ENCODE measurements at places on chromosomes 7 and 10.

GRCh38 chr10:33122014-33122809, 164.2 kb upstream of the ITGB1 start:
- no peak for DNase-seq

GRCh38 chr10:95906677-95907455, 909 bp upstream of the CC2D2B start:
- DNase-seq, result peak; percentile 3

- DNase-seq, result peak; percentile 61
Observed at GRCh38 chr10:6494936-6495592, 85.0 kb downstream of the PRKCQ start.

DNA sequence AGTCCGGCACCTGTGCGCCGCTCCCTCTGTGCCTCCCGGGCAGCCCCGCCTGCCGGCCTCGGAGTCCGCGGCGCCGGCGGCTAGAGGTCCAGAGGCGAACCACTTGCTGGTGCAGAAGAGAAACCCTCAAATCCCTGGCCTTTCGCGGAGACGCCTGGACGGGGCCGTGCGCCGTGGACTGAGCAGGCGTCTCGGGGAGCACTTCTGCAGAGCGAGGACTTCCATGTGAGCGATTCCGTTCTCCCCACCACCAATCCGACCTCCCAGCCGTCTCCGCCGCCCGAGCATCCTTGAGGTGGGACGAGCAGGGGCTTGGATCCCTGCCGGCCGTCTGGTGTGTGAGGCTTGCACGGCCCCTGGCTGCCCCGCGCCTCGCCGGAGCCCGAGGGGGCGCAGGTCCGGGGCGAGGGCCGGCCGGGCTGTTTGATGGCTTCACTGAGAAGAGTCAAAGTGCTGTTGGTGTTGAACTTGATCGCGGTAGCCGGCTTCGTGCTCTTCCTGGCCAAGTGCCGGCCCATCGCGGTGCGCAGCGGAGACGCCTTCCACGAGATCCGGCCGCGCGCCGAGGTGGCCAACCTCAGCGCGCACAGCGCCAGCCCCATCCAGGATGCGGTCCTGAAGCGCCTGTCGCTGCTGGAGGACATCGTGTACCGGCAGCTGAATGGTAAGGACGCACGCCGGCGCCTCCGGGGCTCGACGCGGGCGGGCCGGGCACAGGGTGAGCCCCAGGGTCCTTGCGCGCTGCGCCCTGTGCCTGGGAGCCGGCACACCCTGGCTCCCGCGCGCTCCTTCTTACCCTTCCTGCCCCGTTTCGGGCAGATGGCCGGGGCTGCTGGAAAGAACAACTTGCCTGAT, 660 bp downstream of the GALNT17 start:
- DNase-seq, result no peak

DNA sequence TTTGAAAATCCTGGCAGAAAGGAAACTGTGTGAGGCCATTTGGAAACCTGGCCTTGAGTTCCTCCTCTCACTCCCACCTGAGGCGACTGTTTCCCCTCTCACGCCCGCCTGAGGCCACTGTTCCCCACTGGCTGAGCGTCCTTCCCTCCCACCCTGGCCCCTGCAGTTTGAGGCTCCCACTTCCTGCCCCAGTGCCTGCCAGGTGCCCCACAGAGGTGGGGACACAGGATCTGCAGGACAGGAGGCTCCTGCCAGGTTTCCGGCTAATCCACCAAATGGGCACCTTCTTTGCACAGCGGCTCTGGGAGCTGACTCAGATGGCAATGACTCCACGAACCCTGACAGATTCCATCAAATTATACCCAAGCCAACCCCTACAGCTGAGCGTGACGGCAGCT, 24.3 kb upstream of the LARP4B start:
- DNase-seq, result no peak

DNA sequence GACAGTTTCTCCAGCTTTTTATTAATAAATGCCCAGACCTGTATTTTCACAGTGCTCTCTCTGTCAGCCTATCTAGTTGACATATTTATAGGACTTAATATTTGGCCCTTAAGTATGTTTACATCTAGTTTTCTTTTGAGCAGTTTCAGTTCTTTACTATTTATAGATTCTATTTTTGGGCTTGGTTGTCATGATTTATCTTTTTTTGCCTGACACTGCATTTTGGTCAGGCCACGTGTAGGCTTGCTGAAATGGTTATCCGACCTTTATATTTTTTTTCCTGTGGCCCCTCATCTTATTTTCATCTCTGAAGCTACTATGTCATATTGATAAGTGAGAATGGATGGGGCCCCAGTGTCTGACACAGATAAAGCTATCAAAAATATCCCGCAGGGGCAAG, 515.4 kb upstream of the FZD8 start:
- DNase-seq, result no peak

- DNase-seq, result no peak
Observed at GRCh38 chr10:103781329-103782061, 73.9 kb downstream of the SH3PXD2A start.

GRCh38 chr7:158698657-158699195, 5.9 kb downstream of the NCAPG2 start:
- DNase-seq, result no peak

DNA sequence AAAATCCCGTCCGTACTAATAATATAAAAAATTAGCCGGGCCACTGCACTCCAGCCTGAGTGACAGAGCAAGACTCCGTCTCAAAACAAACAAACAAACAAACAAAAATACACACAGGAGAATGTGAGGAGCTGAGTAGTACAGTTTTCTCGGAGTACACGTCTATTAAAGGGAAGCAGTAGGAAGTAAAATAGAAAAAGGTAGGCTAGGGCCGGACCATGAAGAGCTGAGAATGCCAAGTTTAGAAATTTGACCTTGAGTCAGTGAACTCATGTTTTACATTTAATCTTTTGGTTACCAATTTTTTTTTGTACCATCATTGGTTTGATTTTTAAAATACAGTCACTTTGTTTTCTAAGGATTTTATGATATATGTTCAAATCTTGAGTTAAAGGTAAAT, 64.1 kb downstream of the KAT6B start:
- DNase-seq, result no peak

GRCh38 chr7:28200598-28200997, 20.0 kb upstream of the JAZF1 start:
- DNase-seq, result no peak

GRCh38 chr10:124251317-124252065, 158.1 kb upstream of the CHST15 start:
- no peak for DNase-seq

- DNase-seq, result no peak
Observed at GRCh38 chr10:11330383-11331045, 280.9 kb downstream of the USP6NL start.

- DNase-seq, result no peak
Observed at GRCh38 chr10:12594448-12594944, 245.1 kb downstream of the CAMK1D start.

GRCh38 chr10:26881600-26882331, 21.0 kb upstream of the ABI1 start:
- DNase-seq, result no peak

DNA sequence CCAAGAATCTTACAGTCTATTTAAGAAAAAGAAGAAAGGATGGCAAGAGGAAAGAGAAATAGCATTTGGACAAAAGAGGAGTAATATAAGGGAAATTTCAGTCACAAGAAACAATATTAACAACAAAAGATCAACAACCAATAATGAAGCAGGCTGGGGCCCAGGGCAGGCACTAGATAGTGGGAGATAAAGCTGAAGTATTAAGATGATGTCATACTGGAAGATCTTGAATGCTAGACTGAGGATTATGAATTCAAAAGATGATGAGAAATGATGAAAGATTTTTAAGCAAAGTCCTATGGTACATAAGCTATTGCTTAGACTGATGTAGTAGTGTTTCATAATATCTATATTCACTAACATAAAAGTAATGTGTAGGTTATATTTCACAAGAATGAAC, 51.8 kb upstream of the SPOCK2 start:
- no peak for DNase-seq

- no peak for DNase-seq
Observed at GRCh38 chr10:77575271-77576006, 62.2 kb downstream of the KCNMA1 start.
